ENCODE measurements at places on chromosomes 2 and 18.

DNA sequence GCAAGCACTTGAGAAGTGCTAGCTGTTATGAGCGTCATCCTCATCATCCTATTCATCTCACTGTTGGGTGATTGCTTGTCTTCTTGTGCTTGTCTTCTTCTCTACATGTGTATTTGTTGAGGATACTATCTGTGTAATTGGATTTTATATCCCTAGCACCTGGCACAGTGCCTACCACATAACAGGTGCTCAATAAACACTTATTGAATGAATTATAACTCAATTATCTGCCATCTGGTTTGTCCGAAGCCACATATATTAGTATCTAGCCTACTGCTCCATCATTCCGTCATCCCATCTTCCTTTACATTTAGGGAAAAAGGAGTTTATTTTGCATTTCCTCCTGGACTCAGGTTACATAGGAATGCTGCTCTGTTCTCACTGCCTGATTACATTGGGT is 330.4 kb upstream of the ETAA1 start:
- no peak overlapping the region for H3K4me3 ChIP-seq
- no peaks in the 10 kb centered on the region for H3K27me3 ChIP-seq
- no peak overlapping the region for H3K27ac ChIP-seq

DNA sequence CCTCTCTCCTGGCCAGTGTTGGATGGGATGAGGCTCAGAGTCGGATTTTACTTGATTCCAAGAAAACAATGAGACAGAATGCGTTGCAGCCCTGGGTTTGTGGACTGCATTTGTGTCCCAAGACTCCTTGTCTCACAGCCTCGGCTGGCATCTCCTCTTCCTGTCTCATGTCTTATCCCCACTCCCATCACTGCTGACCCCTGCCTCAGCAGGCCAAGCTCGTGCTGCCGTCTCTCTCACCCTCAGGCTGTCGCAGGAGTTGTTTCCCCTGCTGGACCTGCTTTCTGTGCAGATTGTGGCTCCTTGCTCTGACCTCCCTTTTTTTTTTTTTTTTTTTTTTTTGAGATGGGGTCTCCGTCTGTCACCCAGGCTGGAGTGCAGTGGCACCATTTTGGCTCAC is 70.2 kb upstream of the RALBP1 start:
- no peaks in the 10 kb centered on the region for H3K36me3 ChIP-seq
- H3K4me1 ChIP-seq, result no peaks in the 10 kb centered on the region
- H3K27ac ChIP-seq, result no peak overlapping the region
- H3K4me3 ChIP-seq, result no peak overlapping the region
- H3K27me3 ChIP-seq, result no peaks in the 10 kb centered on the region

DNA sequence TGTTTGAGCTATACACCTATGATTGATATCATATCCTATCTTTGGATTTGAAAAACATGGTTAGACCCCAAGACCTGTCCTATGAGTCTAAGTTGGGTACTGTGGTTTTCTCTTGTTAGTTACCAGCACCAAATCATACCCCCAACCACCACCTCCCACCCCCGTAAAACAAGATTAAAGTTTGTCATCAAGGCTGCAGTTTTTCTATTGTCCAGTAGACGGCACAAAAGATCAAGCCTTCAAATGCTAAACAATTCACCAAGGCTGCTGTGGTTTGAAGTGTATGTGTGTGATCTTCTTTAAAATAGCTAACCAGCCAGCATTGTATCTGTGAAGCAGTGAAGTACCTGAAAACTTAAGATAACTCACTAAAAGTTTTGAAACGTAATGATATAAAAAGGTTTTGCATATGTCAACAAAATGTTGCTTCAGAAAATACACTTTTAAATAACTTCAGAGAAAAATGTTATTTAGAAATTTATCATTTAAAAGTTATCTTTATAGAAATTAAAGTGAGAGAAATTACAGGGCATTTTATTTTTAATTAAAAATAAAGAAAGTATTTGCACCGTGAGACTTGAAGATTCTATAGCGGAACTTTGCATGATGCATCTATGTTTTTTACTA is 5.8 kb upstream of the MEIS1 start:
- H3K27ac ChIP-seq, result no peak overlapping the region
- no peaks in the 10 kb centered on the region for H3K36me3 ChIP-seq
- peaks cover 3% of the 10 kb centered on the region for H3K27me3 ChIP-seq
- peaks cover 7% of the 10 kb centered on the region for H3K4me1 ChIP-seq

DNA sequence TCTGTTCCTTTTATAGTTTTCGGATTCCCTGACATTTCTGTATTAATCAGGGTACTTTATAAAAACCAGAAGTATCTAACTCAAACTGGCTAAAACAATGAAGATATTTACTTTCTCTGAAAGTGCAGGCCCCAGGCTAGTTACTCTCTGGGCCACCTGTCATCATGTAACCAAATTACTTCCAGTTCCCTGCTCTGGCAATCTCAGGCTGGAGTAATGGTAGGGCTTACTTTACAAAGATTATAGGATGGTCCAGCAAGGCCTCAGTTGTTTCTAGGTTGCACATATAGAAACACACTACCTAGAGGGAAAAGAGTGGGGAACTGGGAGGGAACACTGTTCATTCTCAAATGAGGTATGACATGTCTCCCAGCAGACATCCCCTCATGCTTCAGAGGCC is 74.8 kb downstream of the CHST9 start:
- H3K36me3 ChIP-seq, result no peaks in the 10 kb centered on the region
- no peak for DNase-seq
- no peaks in the 10 kb centered on the region for H3K4me1 ChIP-seq
- peaks cover 10% of the 10 kb centered on the region for H3K27me3 ChIP-seq
- no peak overlapping the region for H3K27ac ChIP-seq

GRCh38 chr2:65549257-65549627 is 116.8 kb upstream of the SPRED2 start:
- H3K36me3 ChIP-seq, result no peaks in the 10 kb centered on the region
- H3K4me3 ChIP-seq, result no peak overlapping the region
- no peaks in the 10 kb centered on the region for H3K27me3 ChIP-seq
- peaks cover 9% of the 10 kb centered on the region for H3K4me1 ChIP-seq

DNA sequence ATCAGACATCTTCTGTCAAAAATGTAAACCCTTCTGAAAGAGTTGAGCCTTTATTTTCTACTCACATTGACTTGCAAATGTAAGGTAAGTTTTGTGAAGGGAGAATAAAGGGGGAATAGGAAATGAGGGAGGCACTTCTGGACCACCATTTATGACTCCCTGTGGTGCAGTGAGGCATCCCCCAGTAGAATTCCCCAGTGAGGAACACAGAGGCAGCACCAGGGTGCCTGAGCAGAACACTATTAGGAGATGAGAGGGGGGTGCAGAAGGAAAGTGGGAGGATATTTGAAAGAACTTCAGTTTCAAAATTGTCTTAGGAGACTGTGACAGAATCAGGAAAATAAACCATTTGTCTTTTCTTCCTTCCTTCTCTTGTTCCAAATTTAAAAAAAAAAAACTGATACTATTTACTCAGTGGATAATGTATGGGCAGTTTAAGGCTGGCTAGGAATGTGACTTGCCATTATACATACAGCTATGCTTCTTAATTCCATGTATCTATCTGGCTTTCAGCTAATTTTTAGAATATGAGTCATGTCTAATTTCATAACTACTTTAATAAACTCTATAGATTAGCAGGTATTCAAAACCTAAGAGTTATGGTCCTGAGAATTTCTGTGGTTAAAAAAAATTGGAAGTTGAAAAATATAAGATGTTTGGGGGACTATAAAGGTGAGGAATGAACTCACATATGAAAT is 478.1 kb upstream of the CHAC2 start:
- no peak overlapping the region for H3K4me3 ChIP-seq
- H3K36me3 ChIP-seq, result no peaks in the 10 kb centered on the region
- H3K27ac ChIP-seq, result no peak overlapping the region
- peaks cover 8% of the 10 kb centered on the region for H3K4me1 ChIP-seq
- no peak for DNase-seq

DNA sequence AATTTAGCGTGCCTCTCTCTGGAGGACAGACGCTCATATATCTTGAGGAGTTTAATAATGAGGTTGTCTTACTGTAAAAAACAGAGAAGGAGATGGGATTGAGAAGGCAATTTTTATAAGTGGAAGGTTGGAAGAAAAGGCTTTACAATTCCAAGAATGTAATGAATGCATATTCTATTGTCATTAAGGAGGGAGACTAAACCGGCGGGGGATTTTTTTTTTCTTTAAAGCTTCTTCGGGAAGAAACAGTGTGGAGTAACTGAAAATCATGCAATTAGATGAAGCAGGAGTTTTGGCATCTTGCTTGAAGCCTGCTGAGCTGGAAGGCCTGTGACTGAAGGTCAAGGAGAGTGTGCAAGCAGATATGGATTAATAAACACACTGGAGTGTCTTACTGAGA is 124.4 kb downstream of the HRH4 start:
- H3K4me1 ChIP-seq, result no peaks in the 10 kb centered on the region
- no peak overlapping the region for H3K4me3 ChIP-seq
- peaks cover 3% of the 10 kb centered on the region for H3K27me3 ChIP-seq
- DNase-seq, result no peak
- H3K27ac ChIP-seq, result no peak overlapping the region

- H3K4me3 ChIP-seq, result no peak overlapping the region
- no peaks in the 10 kb centered on the region for H3K27me3 ChIP-seq
- H3K27ac ChIP-seq, result no peak overlapping the region
- no peaks in the 10 kb centered on the region for H3K36me3 ChIP-seq
Measured at GRCh38 chr18:53817976-53818950, 406.2 kb downstream of the MBD2 start.

- H3K4me1 ChIP-seq, result no peaks in the 10 kb centered on the region
- H3K27ac ChIP-seq, result no peak overlapping the region
- no peak for DNase-seq
- H3K36me3 ChIP-seq, result no peaks in the 10 kb centered on the region
Measured at GRCh38 chr18:76721207-76721996, 101.0 kb upstream of the ZNF236 start.

DNA sequence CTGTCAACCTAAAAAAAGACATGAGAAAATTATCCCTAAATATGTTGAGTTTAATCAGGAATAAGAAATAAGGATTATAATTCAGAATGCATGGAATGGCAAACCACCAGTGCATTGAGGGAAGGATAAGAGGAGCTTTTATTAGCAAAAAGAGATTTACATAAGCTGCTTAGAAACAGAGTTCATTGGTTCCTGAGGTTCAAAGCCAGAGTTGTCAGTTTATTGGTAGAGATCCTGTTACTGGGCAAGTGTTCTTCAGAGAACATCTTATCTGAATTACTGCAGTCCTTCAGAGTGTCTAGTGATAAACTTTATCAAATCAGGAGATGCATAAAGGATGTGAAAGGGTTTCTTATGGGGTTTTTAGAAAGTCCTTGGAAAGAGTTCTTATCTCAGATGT is 76.0 kb upstream of the MEX3C start:
- H3K27me3 ChIP-seq, result no peaks in the 10 kb centered on the region
- no peaks in the 10 kb centered on the region for H3K36me3 ChIP-seq
- H3K4me3 ChIP-seq, result no peak overlapping the region
- no peak overlapping the region for H3K27ac ChIP-seq

- no peak overlapping the region for H3K27ac ChIP-seq
- no peaks in the 10 kb centered on the region for H3K4me1 ChIP-seq
- DNase-seq, result no peak
- no peaks in the 10 kb centered on the region for H3K36me3 ChIP-seq
- H3K27me3 ChIP-seq, result no peaks in the 10 kb centered on the region
- H3K4me3 ChIP-seq, result no peak overlapping the region
Measured at GRCh38 chr18:47985866-47986265, 55.4 kb upstream of the SMAD2 start.

DNA sequence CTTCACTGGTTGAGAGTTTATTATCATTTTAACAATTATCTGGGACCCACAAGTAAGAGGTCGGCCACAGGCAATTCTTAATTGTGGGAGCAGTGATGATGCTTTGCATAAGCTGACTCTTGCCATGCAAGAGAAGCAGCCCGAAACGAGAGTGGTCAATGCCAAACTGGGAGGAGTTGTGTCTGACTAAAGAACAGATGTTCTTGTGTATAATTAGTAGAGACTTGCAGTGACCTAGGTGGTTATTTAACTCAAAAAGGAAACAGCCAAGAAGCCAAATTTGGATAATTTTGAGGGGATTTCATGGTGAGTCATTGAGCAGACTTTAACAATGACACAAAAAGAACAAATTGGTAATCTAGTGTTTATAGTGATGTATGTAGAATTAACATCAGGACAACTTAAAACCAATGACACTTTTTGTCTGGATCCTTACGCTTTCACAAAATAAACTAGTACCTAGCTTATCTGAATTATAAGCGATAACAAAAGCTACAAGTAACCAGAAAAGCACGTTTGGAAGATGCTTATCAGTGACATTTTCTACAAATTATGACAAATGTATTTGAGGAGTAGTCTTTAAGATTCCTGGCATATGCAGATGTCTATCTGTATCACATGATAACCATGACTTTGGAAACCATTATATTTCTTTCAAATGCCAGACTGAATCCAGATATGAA is 184.7 kb upstream of the DLGAP1 start:
- H3K4me1 ChIP-seq, result no peaks in the 10 kb centered on the region
- no peaks in the 10 kb centered on the region for H3K27me3 ChIP-seq
- H3K4me3 ChIP-seq, result no peak overlapping the region
- H3K36me3 ChIP-seq, result no peaks in the 10 kb centered on the region
- H3K27ac ChIP-seq, result no peak overlapping the region
- DNase-seq, result no peak

DNA sequence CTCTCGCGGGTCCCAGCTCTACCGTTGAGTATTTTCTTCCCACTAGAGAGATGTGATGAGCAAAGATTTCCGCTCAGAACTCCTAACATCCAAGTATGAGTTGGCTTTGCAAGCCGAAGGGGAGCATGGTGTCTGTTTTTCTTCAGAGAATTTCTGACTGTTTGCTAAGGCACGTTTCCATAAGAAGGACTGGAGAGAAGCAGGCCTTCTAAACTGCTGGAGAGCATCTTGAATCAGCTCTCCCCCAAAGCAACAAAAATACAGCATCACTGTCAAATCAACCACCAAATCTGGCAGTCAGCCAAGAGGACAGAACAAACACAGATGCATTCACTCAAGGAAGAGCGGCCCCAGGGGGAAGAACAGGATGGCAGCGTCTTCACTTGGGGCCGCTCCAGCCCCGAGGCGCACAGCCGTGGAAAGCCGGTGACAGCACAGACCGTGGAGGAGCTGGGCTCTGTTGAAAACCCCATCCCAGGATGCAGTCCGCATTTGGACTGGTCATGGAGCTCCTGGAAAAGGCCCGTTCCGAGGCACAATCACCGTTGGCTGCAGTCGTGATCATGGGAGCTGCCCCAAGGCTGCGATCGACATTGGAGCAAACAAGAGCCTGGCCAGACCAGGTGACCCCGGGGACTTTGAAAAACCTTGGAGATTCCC is 101.4 kb downstream of the NFATC1 start:
- no peaks in the 10 kb centered on the region for H3K36me3 ChIP-seq
- H3K27me3 ChIP-seq, result no peaks in the 10 kb centered on the region
- DNase-seq, result no peak
- H3K4me3 ChIP-seq, result no peak overlapping the region
- H3K4me1 ChIP-seq, result no peaks in the 10 kb centered on the region

DNA sequence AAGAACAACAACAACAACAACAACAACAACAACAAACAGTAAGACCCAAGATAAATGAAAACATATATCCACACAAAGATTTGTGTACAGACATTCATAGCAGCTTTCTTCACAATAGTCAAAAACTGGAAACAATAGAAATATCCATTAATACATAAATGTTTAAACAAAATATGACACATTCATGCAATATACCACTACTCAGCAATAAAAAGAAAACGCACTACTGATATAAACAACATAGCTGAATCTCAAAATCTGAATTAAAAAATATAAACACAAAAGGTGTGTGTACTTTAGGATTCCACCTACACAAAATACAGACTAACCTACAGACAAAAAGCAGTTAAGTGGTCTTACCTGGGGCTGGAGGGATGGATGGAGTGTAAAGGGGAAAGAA is 42.1 kb downstream of the DOK1 start:
- no peaks in the 10 kb centered on the region for H3K4me1 ChIP-seq
- H3K27me3 ChIP-seq, result no peaks in the 10 kb centered on the region
- no peak overlapping the region for H3K4me3 ChIP-seq
- no peak overlapping the region for H3K27ac ChIP-seq
- no peaks in the 10 kb centered on the region for H3K36me3 ChIP-seq

All from RWPE2 (cell line).